ENCODE measurements at places on chromosomes 1 and 21.

DNA sequence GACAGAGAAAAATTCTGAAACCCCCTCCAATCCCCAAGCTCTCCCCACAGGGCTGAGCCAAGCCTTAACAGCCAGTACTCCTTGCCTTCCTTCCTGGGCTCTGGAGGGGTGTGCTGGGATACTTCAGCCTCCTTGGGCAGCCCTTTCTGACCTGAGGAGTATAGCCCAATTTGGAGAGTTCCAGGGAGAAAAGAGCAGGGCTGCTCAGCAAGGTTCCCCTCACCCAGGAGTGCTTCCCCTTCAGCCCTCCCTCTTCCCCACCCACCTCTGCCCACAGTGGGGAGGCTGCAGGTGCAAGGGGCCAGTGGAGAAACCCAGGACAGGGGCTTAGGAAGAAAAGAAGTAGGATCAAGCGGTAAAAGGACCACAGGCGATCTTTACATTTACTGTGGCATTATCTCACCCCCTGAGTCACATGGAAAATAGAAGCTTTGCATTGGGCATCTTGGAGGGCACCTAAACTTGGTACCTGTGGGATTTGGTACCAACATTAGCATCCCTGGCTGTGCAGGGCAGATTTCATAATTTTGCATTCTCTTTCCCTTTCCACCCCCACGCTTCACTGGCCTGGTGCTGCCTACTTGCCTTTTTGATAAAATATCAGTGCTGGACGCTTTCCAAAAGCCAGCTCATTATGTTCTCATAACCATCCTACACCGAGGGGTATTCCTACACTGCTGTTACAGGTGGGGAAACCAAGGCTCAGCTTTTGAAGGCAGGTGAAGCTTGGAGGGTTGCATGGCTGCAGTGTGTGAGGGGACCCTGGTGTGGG, 2.8 kb upstream of the ADORA1 start:
- no peak for DNase-seq

DNA sequence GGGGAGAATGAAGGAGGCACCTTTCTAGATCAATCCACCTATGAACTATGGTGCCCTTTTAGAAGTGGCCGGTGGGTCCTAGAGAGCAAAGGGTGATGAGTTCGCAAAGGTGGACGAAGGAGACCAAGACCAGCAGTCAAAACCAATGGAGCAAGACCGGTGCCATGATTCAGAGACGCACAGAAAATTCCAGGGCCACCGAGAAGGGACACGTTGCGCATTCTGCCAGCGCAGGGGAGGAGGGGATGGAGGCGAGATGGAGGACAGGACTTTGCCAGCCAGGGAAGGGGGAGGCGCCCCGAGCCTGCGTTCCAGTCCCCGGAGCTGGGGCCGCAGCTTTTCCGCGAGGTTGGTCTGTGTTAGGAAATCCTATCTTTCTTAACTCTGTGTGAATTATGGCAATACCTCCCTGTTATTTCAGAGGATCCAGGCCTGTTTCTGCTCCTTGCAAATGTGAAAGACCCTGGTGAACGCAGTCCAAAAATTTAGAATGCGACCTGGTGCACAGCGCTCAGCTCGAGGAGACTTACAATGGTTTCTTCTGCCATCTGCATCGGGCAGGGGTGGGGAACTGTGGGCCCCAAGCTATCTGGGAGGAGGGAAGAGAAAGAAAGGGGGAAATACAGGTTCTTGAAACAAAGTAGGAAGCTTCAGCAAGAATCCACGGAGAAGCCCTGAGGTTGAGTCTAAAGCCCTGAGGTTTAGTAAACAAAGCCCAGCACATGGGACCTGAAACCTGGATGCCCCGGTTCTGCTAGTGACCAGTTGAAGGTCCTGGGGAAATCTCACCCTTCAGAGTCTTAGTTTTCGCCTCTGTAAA, 129.4 kb downstream of the MRPS6 start:
- no peak for DNase-seq

GRCh38 chr1:177487481-177487880, 316.7 kb downstream of the BRINP2 start:
- no peak for DNase-seq

DNA sequence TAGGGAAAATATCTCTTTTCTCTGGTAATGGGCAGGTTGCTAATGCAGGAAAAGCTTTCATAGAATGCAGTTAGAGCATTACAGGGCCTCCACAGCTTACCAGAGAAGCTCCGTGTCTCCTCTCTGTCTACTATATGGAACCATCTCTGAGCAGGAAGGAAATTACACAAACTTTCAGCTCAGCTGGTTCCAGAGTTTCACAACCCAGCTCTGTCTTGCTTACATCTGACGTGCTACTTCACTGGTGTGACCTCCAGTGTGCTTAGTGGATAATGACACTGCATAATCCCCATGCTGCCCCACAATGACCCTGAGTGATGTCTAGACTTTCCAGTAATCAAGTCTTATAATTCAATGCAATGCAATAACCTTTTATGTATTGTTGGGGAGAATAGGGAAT, 4.3 kb upstream of the FGGY start:
- no peak for DNase-seq

All from amniotic stem cell (primary cell).